ENCODE measurements at places on chromosomes 5 and 9.

- no peak for DNase-seq
Observed at GRCh38 chr5:146007270-146007669, 70.9 kb downstream of the SH3RF2 start.

GRCh38 chr5:10499776-10500175, 58.1 kb downstream of the ROPN1L start:
- no peak for DNase-seq

- no peak for DNase-seq
Observed at GRCh38 chr9:134785325-134786108, 95.1 kb upstream of the FCN2 start.

GRCh38 chr9:4318326-4318725, 18.5 kb upstream of the GLIS3 start:
- DNase-seq = no peak

GRCh38 chr5:111779260-111779921, 22.4 kb upstream of the NREP start:
- no peak for DNase-seq

DNA sequence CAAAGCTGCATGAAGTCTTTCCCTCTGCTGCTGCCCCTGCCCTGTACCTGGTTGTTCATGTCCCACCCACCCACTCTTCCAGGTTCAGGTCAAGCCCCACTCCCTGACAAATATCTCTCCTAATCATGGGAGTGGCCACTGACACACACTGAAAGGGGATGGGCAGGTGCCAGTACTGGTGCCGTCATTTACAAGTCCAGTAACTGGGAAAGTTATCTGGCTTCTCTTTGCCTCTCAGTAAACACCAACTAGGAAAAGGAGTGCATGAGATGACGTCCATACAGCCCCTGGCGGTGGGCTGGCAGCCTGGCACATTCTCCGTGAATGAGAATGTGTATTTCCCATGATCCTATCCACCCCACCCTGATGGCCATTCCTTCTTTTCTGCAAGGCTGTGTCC, 225.2 kb downstream of the FSTL4 start:
- no peak for DNase-seq

DNA sequence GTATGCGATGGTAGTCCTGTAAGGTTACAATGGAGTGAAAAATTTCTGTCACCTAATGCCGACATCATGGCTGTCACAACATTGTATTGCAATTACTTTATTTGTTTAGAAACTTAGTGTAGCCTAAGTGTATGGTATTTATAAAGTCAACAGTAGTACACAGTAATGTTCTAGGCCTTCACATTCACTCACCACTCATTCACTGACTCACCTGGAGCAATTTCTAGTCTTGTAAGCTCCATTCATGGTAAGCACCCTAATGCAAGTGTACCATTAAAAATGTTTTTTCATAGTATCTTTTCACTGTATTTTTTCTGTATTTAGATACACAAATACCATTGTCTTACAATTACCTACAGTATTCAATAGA, 58.5 kb downstream of the ATP10B start:
- DNase-seq = no peak

GRCh38 chr5:15664961-15665360, 165.0 kb downstream of the FBXL7 start:
- DNase-seq = no peak

GRCh38 chr9:132572921-132573320, 9.5 kb upstream of the BARHL1 start:
- DNase-seq = no peak

- no peak for DNase-seq
Observed at GRCh38 chr9:127611603-127611898, 526 bp upstream of the STXBP1 start.

DNA sequence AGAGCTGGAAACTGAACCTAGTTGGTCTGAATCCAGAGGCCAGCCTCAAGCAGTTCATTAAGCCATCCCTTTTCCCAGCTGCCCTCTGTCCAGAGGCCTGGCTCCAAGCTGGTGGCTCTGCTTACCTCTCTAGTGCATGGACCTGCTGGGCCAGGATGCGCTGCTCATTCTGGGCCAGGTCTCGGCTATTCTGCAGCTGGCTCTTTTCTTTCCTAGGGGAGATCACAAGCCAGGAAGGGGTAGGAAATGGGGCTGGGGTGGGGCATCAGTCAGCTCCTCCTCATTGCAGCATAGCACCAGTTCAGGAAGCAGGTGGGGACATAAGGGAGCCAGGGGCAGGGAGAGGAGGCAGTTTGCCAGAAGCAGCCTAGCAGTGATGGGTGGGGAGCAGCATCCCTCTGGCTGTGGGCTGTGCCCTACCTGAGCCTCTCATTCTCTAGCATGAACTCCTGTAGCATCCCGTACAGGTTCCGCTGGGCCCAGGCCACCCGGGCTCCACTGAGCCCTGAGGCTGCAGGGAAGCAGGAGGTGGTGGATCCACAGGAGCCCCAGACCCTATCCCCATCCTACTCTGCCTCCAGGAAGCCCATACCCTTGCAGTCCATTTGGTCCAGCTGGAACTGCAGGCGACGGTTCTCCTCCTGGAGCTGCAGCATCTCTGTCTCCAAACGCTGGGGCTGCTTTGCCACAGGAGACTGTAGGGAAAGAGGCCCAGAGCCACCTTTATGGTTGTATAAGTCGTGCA, 5.2 kb downstream of the KIF12 start:
- no peak for DNase-seq

DNA sequence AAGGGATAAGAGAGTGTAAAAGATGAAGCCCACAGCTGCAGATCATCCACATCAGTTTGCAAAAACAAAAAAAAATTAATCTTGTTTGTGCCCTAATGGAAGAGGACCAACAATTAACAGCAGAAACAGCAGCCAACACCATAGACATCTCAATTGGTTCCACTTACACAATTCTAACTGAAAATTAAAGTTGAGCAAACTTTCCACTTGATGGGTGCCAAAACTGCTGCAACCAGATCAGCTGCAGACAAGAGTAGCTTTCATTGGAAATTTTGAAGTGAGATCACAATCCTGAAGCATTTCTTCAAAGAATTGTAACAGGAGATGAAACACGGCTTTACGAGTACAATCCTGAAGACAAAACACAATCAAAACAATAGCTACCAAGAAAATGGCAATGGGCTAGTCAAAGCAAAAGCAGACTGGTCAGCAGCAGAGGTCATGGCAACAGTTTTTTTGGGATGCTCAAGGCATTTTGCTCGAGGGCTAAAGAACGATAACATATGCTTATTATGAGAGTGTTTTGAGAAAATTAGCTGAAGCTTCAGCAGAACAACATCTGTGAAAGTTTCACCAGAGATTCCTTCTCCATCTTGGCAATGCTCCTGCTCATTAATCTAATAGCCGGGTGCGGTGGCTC, 4.1 kb upstream of the RBM27 start:
- no peak for DNase-seq

DNA sequence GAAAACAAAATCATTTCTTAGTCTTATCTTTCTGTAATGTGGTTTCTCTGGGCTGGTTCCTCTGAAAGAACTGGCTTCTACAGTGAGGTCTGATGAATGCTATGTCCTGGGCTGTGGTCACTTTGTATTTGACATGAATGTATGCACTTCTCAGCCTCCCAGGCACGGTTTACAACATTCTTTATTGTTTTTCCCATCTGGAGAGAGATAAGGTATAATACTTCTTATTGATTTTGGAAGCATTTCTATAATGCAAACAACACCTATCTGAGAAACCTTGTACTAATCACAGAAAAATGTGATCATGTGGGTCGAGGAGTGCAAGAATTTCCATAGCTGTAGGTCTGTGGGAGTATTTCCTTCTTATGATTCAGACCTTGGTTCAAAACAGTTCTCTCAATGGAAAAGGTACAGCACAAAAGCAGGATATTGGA, 46.9 kb downstream of the ACTBL2 start:
- DNase-seq = no peak
